ENCODE measurements at places on chromosomes 2 and 18.

GRCh38 chr2:124048664-124049063 is 23.6 kb downstream of the CNTNAP5 start:
- DNase-seq: no peak

- DNase-seq: no peak
Measured at GRCh38 chr2:68098291-68098797, 35.5 kb upstream of the C1D start.

GRCh38 chr2:159131914-159132281 is 154.6 kb downstream of the WDSUB1 start:
- DNase-seq: no peak

GRCh38 chr2:226742347-226742746 is 57.3 kb downstream of the IRS1 start:
- no peak for DNase-seq

DNA sequence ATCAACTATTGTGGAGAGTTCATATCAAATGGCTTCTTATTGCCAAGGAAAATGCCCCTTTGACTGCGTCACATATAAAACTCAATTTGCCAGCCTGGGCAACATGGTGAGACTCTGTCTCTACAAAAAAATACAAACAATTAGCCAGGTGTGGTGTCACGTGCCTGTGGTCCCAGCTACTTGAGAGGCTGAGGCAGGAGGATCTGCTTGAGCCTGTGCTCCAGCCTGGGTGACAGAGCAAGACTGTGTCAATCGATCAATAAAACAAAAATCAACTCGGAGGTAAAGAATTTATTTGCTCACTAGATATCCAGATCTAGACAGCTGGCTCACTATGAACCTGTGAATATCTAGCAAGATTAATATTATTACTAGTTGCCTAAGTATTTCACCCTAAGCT is 1.7 kb upstream of the ZCCHC2 start:
- DNase-seq: no peak

- DNase-seq: no peak
Measured at GRCh38 chr2:228768818-228769217, 502.3 kb downstream of the PID1 start.

DNA sequence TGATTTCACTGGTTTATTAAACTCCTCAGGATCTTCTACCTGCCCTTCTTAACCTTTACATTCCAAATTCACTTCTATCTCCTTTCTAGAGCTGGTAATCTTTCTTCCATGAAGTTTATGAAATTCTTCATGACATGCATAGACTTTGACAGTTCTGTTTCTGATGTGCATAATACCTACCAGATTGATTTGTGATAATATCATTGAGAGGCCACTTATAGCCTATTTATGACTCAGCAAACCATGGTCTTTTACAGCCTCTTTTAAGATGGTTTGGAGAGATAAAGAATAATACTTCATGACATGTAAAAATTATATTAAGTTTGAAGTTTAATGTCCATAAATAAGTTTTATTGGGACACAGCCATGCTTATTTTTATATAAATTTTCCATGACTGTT is 14.0 kb downstream of the SCN2A start:
- DNase-seq: no peak

DNA sequence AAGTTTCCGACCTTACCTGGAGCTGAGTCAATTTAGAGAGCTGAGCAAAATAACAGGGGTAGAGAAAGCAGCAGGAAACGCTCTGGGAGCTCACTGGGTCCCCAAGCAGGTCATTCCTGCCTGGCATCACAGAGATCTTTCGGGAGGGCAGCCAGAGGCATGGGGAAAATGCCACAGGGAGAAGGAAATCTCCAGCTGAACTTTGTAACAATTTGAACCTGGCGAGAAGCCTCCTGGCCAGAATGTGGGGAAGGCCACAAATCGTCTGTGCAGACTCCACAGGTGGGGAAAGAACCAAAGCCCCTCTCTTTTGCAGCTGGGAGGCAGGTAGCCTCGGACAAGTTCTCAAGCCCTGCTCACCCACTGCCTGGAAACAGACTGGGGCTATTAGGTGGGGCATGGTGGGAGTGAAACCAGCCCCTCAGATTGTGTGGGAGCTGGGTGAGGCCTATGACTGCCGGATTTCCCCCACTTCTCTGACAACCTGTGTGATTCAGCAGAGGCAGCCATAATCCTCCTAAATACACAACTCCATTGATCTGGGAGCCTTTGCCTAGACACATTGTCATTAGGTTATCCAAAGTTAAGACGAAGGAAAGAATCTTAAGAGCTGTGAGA is 53.9 kb downstream of the INO80D start:
- no peak for DNase-seq

DNA sequence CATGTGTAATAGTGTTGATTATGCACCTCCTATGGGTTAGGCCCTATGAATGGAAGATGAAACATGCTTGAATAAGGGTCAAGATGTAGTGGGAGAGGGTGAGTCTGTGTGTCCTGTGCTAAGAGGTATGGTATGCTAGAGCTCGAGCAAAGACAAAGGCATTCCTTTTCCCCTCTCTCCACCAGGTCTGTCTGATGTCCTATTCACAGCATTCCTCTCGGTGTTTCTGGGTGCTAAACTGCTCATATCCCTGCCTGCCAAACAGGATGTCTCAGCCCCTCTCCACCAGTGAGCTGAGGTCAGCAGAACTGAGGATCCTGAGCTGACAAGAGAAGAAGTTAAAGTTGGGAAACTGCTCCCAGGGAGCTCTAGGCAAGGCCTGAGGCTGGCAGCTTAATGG is 344.9 kb downstream of the TSN start:
- DNase-seq: no peak
